ENCODE measurements at places on chromosomes 3 and 15. TPM values are rescaled to one million over a fixed set of nuclear protein-coding genes. Genes with fewer than 3 reads are reported as not detected.

GRCh38 chr3:37227870-37228549 is 53.6 kb upstream of the LRRFIP2 start:
- no peak overlapping the region for H3K4me3 ChIP-seq
- no peaks in the 10 kb centered on the region for H3K36me3 ChIP-seq
- no peak overlapping the region for H3K27ac ChIP-seq
- H3K27me3 ChIP-seq = no peaks in the 10 kb centered on the region
- no peak for DNase-seq

GRCh38 chr3:32685543-32686185 is 676 bp downstream of the CNOT10 start:
- peak overlapping the region; percentile 82 for H3K27ac ChIP-seq
- H3K27me3 ChIP-seq = no peaks in the 10 kb centered on the region
- H3K36me3 ChIP-seq = peaks cover 19% of the 10 kb centered on the region
- DNase-seq = no peak

GRCh38 chr3:25674670-25675069 is 10.0 kb upstream of the TOP2B start:
- no peaks in the 10 kb centered on the region for H3K27me3 ChIP-seq
- no peak for DNase-seq
- H3K27ac ChIP-seq = no peak overlapping the region
- no peaks in the 10 kb centered on the region for H3K36me3 ChIP-seq
- no peaks in the 10 kb centered on the region for H3K4me1 ChIP-seq

GRCh38 chr3:9204253-9204992 is 45.0 kb downstream of the SRGAP3 start:
- H3K36me3 ChIP-seq = no peaks in the 10 kb centered on the region
- H3K4me1 ChIP-seq = peaks cover 4% of the 10 kb centered on the region
- peaks cover 23% of the 10 kb centered on the region for H3K27me3 ChIP-seq
- no peak overlapping the region for H3K27ac ChIP-seq
- no peak overlapping the region for H3K4me3 ChIP-seq
- DNase-seq = no peak

Gene CLRN1
- not detected for total RNA-seq

Gene EDEM1
- 24.6 TPM for total RNA-seq

Gene LIPH
- 1.3 TPM for total RNA-seq

GRCh38 chr3:109563149-109563548 is 225.8 kb upstream of the DPPA4 start:
- no peaks in the 10 kb centered on the region for H3K27me3 ChIP-seq
- H3K27ac ChIP-seq = no peak overlapping the region
- H3K4me1 ChIP-seq = no peaks in the 10 kb centered on the region
- H3K36me3 ChIP-seq = no peaks in the 10 kb centered on the region
- H3K4me3 ChIP-seq = no peak overlapping the region

Measured in K562 (cell line).